ENCODE measurements at places on chromosomes 2 and 18.

DNA sequence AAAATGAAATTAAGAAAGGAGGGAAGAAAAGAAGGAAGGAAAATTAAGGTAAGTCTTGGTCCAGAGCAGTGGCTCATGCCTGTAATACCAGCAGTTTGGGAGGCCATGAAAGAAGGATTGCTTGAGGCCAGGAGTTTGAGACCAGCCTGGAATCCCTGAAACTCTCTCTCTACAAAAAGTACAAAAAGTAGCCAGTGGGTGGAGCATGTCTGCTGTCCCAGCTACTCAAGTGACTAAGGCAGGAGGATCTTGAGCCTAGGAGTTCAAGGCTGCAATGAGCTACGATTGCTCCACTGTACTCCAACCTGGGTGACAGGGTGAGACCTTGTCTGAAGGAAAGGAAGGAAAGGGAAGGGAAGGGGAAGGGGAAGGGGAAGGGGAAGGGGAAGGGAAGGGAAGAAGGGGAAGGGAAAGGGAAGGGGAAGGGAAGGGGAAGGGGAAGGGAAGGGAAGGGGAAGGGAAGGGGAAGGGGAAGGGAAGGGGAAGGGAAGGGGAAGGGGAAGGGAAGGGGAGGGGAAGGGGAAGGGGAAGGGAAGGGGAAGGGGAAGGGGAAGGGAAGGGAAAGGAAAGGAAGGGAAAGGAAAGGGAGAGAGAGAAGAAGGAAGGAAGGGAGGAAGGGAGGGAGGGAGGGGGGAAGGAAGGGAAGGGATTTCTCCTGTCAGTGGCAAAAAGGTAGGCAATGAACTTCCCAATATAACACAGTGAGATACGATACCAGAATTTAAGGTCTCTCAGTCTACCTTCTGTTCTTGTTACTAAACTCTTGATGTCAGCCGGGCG, 412.8 kb downstream of the CMPK2 start:
- no peak for DNase-seq

- no peak for DNase-seq
Measured at GRCh38 chr18:3652380-3653262, 202.6 kb downstream of the TGIF1 start.

DNA sequence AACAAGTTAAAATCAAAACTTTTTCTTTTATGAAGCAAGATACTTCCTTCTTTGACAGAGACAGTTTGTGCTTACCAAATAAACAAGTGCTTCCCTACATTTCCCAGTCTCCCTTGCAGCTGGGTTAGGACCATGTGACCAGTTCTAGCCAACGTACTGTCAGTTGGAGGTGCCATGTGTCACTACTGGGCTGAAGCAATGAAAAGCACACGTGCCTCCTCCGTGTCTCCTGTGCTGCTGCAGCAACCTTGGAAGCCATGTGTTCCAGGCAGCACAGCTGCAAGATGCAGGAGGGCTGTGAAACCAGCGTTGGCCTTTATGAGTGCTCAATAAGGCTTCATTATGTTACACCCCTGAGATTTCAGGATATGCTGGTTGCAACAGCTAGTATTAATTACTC, 93.2 kb downstream of the DHRS9 start:
- DNase-seq: no peak

- DNase-seq: no peak
Measured at GRCh38 chr2:240179186-240179815, 38.8 kb upstream of the OTOS start.

DNA sequence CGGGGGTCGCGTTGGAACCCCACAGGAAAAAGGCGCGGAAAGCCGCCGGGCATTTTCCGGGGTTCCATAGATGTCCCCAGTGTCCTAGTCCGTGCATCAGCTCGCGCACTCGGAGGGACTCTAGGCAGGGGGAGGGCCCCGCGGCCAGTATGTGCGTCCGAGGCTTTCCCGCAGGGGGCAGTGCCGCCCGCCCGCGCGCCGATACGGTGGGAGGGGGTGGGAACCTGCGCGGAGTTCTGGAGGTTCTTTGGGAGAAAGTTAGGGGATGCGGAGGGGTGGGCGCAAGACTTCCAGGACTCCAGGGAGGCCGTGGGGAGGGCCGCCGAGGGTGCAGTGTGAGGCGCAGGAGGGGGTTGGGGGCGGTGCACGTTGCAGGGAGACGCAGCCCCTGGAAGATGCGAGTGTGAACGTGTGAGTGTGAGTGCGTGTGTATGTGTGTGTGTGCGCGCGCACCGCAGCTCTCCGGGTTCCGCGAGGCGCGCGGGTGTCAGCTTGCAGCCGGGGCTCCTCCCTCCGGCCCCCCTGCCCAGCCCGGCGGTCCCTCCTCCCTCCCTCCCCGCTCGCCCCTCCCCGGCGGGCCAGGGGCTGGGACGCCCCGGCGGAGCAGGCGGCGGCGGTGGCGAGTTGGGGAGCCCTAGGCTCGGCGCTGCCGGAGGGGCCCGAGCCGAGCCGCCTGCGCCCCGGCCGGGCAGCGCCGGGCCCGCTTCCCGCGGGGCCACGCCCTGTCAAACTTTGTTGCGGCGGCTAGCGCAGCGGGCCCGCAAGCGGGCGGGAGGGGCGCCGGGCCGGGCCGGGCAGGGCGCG, at the start of gene TCF7L1:
Gene TCF7L1 (plus strand): TSS at position 559 of the 804 bp plus-strand sequence. CDS start 293 bp downstream, outside the sequence.
- no peak for DNase-seq

- no peak for DNase-seq
Measured at GRCh38 chr2:170006587-170007325, 171.2 kb upstream of the MYO3B start.

DNA sequence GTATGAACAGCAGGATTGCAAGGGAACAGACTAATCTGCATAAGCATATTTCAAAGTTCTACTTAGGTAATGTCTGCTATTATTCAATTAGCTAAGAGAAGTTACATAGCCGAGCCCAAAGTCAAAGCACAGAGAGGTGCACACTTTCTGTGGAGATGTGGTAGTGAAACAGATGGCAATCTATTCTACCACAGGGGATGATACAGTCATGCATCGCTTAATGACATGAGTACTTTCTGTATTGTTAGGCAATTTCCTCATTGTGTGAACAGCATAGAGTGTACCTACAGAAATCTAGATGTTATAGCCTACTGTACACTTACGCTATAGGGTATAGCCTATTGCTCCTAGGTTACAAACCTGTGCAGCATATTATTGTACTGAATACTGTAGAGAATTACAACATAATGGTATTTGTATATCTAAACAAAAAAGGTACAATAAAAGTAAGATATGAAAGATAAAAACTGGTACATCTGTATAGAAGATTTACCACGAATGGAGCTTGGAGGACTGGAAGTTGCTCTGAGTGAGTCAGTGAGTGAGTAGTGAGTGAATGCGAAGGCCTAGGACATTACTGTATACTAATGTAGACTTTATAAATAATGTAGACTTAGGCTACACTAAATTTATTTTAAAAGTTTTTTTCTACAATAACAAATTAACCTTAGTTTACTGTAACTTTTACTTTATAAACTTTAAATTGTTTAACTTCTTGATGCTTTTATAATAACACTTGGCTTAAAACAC, 197.6 kb downstream of the MBD5 start:
- DNase-seq: no peak

DNA sequence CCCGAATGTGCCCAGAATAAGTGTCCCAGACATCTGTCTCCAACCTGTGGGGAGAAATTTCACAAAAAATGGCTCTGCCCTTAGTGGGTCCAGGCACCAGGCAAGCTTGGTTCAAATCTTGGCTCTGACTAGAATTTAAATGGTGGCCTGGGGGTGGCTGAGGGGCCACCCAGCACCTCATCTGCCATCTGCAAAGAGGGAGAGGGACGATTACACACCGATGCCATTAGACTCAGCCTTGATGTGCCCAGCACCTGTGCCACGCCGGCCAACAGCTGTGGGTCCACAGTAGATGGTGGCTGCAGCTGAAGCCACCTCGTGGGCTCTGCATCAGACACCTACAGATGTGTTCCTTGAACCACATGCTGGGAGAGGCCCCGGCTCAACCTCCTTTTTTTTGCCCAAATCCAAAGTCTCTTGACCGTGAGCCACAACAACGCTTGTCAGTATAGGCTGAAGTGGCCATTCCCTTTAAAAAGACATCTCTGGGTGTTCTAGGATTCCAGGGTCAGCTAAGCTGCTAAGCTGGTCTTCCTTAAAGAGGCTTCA, 222.0 kb upstream of the RAB6C start:
- no peak for DNase-seq

DNA sequence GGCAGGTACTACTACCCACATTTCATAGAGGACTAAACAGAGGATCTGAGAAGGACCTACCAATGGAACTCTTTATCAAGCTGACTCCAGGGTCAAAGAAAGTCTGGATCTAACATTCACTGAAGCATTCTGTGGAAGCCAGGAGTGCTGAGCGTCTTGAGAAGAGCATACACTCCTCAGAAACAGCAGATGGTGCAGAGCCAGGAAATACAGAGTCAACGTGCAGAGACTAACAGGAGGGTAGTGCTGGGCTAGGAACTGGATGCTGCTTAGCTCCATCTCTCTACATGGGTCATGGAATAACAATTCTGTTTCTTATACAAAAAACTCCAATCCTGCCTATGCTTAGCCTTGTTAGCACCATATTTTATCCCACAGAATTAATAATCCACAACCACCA, 5.5 kb upstream of the SERTAD2 start:
- DNase-seq: no peak

DNA sequence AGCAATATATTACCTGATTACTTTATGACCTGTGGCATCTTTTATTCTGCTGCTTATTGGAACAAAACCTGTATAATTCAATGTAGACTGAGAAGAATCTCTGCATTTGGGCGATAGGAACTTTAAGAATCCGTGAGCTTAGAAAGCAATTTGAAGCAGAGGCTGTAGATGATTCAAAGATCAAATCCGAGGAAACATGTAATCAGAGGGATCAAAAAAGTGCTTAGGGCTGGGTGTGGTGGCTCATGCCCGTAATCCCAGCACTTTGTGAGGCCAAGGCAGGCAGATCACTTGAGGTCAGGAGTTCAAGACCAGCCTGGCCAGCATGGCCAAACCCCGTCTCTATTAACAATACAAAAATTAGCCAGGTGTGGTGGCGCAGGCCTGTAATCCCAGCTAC, 198.4 kb downstream of the MTX2 start:
- DNase-seq: no peak

DNA sequence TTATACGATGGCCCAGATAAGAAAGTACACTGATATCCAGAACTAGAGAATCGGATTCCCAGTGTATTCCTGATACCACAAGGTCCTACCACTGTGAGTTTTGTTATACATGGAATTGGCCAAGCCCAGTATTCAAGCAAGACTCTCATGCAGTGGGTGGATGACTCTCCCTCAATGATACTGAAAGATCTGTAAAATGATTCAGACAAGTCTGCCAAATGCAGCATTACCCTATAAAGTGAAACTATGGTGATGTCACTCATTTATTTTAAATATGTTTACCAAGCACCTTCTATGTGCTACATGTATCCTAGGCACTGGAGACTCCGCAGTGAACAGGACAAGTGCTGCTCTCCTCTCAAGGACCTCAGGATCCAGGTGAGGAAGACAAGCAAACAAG, 22.6 kb downstream of the MYO5B start:
- DNase-seq: no peak

DNA sequence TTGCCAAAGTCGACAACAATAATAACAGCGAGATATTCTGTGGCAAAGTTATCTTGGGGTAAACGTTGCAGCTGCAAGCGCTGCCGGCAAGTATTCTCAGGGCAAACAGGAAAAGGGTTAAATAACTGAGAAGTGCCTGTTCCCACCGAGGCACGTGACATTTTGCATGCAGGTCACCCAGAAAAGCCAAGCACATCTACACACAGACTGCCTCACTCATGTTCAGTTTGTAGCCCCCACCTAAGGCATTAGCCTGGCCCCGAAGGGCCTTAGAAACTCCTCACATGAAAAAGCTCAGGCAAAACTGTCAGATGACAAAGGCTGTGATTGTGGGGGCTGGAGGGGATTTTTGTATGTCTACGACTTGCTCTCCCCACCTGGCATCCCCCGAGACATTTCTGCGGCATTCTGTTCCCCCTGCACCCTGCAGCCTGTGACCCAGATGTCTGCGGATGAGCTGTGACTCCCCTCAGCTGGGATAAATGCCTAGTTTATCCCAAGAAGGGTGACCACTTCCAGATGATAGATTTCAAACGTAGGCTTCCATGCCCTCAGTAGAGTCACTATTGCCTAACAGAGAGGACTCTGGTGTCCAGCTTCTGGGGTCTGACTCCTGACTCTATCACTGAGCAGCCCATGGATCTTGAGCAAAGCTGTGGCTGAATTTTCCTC, 215.2 kb upstream of the SIX2 start:
- DNase-seq: no peak

GRCh38 chr2:105889046-105889445, 144.3 kb downstream of the NCK2 start:
- DNase-seq: no peak

Measured in NCI-H187 (cell line).